ENCODE measurements at places on chromosomes 2 and 18.

DNA sequence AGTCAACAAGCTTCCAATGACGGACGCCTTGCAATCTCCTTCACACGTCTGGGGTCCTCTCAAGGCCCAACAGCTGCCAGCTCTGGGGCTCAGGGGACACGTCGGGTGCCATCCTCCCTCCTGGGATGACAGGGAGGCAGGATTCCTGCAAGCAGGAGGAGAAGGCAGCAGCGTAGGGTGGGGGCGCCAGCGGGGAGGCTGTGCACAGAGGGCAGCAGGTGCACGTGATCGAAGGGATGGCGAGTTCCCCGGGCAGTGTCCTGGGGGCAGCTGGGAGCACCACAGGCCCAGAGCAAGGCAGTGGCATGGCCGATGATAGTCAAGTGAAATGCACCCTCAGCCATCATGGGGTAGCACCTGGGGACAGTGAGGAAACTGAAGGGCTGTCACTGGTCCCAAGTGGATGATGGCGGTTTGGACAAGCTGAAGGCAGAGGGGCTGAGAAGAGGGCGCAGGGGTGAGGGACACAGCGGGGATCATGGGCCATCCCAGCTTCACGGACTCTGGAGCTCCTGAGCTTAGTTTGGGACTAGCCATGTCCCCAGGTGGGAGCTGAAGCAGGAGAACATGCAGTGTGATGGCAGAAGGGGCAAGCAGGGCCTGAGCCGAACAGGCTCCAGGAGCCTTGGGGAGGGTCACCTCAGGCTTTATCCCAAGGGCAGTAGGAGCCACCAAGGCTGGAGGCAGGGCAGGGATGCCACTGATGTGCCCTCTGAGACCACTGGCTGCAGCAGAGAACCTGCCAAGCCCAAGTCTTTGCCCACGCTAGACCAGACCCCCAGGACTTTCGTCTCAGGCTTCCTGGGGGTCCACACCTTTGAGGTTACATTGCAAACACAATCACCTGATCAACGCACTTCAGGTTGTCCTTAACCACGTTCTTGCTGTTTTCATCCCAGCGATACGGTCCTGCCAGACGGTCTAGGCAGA is 16.3 kb upstream of the SNED1 start:
- DNase-seq = peak; percentile 12

- no peak for DNase-seq
Measured at GRCh38 chr2:113769555-113769954, 13.1 kb upstream of the SLC35F5 start.

DNA sequence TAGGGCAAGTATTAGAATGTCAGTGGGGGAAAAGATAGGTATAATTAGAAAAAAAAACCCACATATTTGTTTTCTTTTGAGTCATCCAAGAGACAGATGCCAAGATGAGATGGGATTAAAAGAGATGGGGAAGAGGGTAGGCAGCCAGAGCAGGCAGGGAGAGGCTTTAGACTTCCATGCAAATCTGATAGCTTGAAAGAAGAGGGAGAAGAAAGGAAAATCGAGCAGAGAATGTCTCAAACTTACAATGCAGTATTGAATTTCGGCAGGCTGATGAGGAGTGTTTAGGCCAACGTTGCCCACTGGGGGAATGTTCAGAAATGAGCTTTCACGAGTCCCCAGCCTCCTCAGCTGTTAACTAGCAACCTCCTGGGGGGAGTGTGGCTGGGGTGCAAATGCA is 91.3 kb downstream of the SPATS2L start:
- no peak for DNase-seq

DNA sequence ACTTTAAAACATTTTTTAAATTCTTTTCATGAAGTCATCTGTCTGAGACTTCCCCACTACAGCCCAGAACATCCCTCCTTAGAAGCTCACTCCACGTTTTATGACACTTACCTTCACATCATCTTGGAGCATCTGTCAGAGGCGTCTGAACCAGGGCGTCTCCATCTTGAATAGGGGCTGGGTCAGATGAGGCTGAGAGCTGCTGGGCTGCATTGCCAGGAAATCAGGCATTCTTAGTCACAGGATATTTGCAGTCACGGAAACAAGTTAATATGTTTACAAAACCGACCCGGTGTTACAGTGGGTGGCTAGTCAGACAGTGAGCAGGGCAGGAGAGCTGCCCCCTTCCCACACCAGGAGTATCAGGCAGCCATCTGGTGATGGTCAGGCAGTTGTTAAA is 456.5 kb downstream of the FBXO15 start:
- no peak for DNase-seq

- no peak for DNase-seq
Measured at GRCh38 chr18:62523631-62524439, 1.0 kb downstream of the ZCCHC2 start.

- DNase-seq = no peak
Measured at GRCh38 chr2:224922142-224922727, 120.0 kb downstream of the DOCK10 start.

GRCh38 chr2:191298306-191298705 is 53.1 kb downstream of the MYO1B start:
- DNase-seq = no peak

- DNase-seq = no peak
Measured at GRCh38 chr2:46776687-46777327, 138.8 kb downstream of the MCFD2 start.

DNA sequence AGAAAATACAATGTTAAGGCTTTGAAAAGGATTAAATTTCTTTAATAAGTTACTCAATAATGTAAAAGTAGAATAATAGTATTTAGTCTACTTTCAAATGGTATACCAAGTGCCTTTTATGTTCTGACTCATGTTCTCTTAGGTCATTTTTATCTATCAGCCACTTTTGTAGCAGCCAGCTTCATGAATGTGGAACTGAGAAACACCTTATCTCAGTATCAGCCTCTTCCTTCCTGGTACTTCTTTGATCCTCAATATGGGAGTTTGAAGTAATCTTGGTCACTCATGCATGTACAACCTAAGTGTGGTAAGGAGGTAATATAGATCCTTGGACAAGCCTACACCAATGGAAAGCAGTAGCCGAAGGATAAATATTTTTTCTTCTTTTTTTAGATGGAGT is 180.4 kb upstream of the NRXN1 start:
- DNase-seq = no peak

- no peak for DNase-seq
Measured at GRCh38 chr2:44946372-44947027, 5.0 kb downstream of the SIX3 start.

- no peak for DNase-seq
Measured at GRCh38 chr18:58862356-58862755, 2.3 kb upstream of the ZNF532 start.

DNA sequence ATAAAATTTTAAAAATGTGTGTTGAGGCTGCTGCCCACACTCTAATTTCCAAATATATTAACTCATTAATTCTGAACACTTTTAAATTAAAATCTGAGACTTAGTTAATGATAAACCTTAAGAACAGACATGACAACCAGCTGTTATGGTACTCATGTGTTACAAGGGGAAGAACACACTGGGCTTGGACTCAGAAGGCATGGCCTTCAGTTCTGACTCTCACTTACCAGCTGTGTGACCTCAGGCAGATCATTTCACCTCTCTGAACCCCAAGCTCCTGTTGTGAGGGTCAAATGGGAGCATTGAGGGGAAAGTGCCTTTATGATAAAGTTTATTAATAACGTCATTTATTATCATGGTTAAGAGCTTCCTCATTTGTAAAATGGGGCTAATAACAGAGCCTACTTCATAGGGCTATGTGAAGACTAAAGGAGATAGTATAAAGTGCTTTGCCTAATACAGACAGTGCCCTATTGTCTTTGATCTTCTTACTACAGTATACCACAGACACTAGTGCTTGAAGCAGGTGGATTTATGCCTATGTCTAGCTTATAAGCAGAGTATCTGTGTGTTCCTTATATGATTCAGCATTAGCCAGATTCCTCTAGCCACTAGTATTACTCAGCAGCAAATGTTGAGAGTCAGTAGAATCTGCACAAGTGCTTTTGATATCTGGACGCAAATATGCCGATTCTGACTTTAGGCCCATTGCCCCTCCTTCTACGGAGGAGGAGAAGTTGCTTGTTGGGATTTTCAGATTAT is 99.6 kb downstream of the SGPP2 start:
- DNase-seq = no peak

GRCh38 chr2:173654896-173655265 is 300.2 kb downstream of the CDCA7 start:
- DNase-seq = no peak

DNA sequence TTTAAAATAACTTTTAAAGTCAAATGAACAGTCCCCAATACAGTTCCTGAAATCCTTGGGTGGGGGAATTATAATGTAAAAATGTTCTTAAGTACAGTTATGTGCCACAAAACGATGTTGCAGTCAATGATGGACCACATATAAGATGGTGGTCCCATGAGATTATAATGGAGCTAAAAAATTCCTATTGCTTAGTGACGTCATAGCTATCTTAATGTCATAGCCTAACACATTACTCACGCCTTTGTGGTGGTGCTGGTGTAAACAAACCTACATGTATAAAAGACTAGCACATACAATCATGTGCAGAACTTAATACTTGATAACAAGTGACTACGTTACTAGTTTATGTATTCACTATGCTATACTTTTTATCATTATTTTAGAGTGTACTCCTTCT is 109.4 kb downstream of the EPB41L3 start:
- no peak for DNase-seq

DNA sequence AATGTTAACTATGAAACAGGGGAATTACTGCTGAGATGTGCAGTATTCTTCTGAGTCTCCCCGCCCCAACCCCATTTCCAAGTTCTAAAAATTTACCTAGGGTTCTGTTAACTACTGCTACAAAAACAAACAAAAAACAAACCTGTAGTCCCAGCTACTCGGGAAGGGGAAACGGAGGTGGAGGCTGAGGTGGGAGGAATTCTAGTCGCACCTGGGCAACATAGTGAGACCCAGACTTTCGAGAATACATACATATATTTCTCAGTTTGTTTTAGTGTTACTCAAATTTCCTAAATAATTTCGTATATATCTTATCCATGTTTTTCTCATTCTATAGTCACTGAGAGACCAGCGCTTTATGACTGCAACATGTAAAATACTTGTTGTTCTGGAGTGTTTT is 989 bp downstream of the STAM2 start:
- DNase-seq = no peak

- DNase-seq = no peak
Measured at GRCh38 chr2:989781-990467, 39.3 kb downstream of the SNTG2 start.

DNA sequence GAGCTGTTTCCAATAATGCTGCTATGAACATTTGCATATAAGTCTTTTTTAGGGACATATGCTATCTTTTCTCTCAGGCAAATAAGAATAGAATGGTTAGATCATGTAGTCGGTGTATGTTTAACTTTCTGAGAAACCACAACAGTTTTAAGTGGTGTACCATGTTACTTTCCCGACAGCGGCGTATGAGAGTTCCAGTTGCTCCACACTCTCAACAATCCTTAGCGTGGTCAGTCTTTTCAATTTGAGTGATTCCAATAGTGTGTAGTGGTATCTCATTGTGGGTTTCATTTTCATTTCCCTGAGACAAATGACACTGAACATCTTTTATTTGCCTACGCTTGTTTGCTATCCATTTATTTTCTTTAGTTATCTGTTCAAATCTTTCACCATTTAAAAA is 149.5 kb downstream of the ACOXL start:
- no peak for DNase-seq

DNA sequence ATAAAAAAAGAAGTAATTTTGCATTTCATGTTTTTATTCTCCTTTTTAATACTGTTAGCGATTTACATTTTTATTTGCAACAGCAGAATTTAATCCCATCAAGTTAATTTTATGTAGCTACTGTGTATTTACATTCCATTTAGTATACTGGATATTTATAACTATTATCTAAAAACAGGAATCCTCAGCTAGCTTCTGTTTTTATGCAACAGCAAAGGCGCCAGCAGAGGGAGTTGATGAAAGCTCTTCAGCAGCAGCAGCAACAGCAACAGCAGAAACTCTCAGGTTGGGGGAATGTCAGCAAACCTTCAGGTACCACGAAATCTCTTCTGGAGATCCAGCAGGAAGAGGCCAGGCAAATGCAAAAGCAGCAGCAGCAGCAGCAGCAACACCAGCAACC is 26.2 kb upstream of the SNORC start:
- DNase-seq = no peak

DNA sequence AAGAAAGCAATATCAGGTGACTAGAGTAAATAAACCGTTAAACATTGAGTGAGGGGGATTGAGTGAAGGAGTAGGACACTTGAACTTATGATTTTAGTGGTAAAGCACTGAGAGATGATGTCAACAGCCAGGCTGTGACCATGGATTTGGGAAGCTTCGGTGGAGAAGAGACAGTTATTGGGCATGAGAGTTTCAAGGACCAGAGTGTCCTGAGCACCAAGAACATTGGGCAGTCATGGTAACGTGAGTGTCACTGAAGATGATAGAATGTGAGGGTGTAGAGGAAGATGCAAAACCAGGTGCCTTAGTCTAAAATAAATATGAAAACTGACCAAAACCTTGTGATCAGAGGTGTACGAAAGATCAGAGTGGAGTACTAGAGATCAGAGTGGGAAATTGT is 248.1 kb downstream of the ASXL3 start:
- no peak for DNase-seq

- DNase-seq = no peak
Measured at GRCh38 chr2:100757621-100758394, 62.1 kb upstream of the NPAS2 start.

- no peak for DNase-seq
Measured at GRCh38 chr2:42755191-42755880, 8.6 kb downstream of the OXER1 start.
